ENCODE measurements at places on chromosomes 2 and 18.

DNA sequence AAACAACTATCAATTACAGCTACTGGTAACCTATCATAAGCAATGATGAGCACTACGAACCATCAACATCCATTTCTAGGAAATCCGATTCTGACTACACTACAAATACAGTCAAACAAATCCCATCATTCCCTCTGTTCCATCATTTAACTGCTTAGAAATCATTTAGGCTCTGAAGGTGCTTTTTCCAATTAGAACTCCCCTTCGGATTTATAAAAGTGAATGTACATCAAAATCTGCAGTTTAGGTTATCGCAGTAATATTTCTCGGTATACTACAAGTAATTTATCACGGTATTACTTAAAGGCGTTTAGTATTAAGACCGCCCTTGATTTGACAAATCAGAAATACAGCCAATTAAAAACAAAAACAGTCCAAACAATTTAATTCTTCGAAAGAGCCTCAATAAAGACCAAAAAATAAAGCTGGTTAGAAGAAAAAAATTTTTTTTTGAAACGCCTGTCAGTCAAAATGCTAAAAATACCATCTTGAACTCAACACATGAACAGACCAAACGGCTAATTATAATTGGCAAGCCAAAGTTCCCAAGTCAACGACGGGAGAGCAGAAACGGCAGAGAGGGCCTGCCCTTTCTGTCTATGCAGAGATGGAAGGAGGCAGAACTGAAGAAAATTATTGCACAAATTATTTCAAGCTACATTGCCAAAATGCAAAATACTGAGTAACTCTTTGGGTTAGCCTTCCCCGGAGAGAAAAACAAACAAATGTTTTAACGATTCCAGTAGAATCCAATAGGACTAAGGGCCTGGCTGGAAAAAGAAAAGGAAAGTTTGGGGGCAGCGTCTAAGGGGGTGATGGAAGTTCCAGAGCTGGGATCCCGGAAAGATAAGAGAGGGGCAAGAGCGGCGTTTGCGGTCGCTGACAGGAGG is 1.2 kb downstream of the VPS54 start:
- no peak for DNase-seq

GRCh38 chr18:63890950-63891304 is 3.4 kb downstream of the SERPINB2 start:
- DNase-seq: no peak

DNA sequence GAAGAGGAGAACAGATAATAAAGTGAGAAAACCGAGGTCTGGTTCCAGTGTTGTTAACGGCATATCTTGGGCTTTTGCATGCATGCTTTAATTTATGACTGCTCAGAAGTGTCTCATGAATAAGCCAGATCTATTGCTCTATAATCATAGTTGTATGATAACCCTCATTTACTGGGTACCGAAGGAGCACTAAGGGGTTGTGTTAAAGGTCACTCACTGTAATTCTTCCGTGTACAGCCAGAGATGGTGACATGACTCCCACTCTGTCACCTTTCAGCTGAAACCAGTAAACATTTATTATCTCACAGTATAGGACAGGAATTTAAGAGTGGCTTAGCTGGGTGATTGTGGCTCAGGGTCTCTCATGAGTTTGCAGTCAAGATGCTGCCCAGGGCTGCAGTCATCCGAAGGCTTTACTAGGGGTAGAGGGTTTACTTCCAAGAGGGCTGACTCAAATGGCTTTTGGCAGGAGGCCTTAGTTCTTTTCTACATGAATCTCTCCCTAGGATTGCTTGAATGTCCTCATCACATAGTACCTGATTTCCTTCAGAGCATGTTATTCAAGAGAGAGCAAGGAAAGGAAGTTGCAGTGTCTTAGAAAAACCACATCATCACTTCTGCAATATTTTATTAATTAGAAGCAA is 107.0 kb downstream of the NAB1 start:
- no peak for DNase-seq

DNA sequence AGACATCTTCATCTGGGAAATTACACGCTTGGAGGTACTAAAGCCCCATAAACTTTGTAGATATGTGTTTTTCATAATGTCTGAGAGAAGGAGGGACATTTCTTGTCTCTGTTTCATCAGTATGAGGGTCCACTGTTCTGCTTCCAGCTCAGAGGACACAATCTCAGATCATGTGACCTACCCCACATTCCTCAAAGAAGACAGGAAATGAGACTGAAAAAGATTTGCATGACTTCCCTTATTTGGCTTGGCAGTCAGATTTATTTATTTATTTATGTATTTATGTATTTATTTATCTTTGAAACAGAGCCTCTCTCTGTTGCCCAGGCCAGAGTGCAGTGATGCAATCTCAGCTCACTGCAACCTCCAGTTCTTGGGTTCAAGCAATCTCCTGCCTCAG is 463.7 kb upstream of the RGPD4 start:
- DNase-seq: no peak

GRCh38 chr2:138298120-138298814 is 203.3 kb upstream of the SPOPL start:
- no peak for DNase-seq

GRCh38 chr2:236158969-236159777 is 9.0 kb downstream of the GBX2 start:
- DNase-seq: no peak

GRCh38 chr2:176149481-176149938 is 1.8 kb upstream of the HOXD4 start:
- no peak for DNase-seq

- no peak for DNase-seq
Observed at GRCh38 chr2:132538331-132538855, 121.8 kb downstream of the GPR39 start.

GRCh38 chr2:131145040-131145439 is 39.9 kb downstream of the PLEKHB2 start:
- DNase-seq: no peak

DNA sequence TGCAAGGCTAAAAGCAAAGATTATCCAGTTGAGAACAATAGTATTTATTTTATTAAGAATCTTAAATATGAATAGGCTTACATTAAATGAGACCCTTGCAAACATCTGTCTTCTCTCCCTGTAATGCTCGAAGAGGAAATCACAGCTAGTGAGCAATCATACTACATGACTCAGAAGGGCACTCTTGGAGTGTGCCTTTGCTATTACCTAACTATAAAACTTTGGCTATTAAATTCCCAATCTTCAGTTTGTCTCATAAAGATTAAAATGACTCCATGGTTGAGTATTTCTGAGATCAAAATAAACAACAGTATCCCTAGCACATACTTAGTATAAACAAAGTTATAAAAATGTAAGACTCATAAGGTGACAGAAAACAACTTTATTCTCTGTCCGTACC is 296.9 kb downstream of the KCNJ3 start:
- no peak for DNase-seq

- DNase-seq: no peak
Observed at GRCh38 chr2:120762341-120763061, 26.8 kb downstream of the GLI2 start.

GRCh38 chr18:61950371-61950770 is 57.6 kb upstream of the RNF152 start:
- no peak for DNase-seq

GRCh38 chr2:118223511-118223991 is 135.3 kb downstream of the INSIG2 start:
- no peak for DNase-seq

DNA sequence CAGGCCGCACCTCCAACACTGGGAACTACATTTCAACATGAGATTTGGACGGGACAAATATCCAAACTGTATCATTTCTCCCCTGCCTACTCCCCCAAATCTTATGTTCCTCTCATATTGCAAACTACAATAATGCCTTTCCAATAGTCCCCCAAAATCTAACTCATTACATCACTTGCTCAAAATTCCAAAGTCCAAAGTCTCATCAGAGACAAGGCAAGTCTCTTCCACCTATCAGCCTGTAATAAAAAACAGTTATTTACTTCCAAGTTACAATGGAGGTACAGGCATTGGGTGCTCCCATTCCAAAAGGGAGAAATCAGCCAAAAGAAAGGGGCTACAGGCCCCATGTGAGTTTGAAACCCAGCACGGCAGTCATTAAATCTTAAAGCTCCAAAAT is 12.6 kb upstream of the UGT1A8 start:
- no peak for DNase-seq

- DNase-seq: no peak
Observed at GRCh38 chr2:164784376-164784775, 57.2 kb downstream of the COBLL1 start.

GRCh38 chr18:26460449-26461091 is 87.8 kb downstream of the KCTD1 start:
- no peak for DNase-seq

GRCh38 chr2:195319112-195319460 is 337.9 kb upstream of the SLC39A10 start:
- DNase-seq: no peak

DNA sequence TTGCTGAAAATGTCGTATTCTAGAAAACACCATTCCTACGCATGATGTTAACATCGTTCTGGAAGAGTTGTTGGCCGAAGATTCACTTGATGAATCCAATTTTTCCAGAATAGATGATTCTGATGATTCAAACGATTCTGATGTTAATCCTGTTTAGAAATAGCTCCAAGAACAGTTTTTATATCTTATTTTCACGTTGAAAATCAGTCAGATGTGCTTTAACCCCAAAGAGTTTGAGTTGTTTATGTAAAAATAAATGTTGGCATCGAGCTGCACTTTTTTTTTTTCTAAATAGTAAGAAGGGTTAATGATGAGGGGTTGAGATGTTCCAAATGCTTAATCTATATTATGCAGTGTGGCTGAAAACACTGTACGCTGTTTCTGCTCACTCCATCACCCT is 99.9 kb upstream of the LINC00305 start:
- no peak for DNase-seq

DNA sequence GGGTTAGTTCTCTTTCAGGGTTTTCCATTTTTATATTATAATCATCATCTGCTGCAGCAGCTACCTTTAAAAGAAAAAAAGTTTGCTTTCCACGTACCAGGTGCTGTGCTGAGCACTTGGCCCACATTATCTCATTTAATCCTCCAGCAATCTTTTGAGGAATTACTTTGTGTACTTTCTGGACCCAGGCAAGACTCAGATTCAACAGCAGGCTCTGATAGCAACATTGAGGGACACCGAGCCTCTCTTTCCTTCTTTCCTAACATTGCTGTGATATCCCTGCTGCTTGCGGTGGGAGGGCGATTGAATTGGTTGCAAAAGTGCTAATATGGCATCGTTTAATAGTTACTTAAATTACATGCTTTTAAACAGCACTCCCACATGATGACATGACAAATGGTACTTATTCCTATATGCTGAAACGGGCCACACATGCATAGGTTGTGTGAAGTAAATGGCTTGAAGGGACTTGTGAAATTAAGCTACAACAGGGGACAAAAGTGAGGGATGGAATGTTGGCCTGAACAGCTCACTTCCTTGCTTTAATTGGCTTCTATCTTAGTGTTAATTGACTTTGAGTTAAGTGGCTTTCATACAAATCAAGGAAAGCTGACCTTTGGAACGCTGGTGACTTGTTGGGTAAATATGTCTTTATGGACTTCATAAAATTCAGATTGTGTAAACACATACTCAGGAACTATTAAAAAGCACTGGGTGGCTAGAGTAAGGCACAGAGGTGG is 21.2 kb downstream of the SPRED2 start:
- DNase-seq: no peak

DNA sequence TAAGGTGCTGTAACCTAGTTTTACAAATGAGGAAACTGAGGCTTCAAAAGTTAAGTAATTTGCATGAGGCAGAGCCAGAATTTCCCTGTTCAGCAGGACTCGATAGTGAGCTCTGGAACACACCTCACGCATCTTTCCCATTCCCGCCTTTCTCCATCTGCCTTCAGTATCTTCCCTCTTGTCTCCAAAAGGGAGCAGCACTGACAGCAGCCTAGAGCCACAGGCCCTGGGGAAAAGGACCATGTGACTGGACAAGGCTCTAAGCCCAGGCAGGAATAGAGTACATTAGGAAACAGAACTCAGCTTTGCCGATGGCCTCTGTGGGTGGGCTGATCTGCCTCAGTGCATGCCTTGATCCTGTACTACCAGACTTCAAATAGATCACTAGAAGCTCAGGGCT is 21.5 kb downstream of the GPR155 start:
- DNase-seq: no peak

DNA sequence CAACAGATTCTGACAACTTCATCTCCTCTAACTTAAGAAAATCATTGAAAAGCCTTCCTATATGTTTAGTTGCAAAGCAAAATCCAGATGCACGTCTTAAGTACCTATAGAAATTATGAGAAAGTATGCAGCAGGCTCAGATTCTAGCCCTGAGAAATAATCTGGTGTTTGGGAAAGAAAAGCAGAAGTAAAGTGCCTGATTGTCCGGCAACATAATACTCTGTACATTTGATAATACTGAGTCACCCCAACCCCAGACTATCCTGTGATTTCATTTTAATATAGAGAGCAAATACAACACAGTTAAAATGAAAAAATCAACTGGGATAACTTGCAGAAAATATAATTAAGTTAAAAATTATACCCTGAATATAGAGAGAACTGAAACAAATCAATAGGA is 13.5 kb downstream of the RFX8 start:
- DNase-seq: no peak

- no peak for DNase-seq
Observed at GRCh38 chr2:123448801-123449200, 576.3 kb upstream of the CNTNAP5 start.

DNA sequence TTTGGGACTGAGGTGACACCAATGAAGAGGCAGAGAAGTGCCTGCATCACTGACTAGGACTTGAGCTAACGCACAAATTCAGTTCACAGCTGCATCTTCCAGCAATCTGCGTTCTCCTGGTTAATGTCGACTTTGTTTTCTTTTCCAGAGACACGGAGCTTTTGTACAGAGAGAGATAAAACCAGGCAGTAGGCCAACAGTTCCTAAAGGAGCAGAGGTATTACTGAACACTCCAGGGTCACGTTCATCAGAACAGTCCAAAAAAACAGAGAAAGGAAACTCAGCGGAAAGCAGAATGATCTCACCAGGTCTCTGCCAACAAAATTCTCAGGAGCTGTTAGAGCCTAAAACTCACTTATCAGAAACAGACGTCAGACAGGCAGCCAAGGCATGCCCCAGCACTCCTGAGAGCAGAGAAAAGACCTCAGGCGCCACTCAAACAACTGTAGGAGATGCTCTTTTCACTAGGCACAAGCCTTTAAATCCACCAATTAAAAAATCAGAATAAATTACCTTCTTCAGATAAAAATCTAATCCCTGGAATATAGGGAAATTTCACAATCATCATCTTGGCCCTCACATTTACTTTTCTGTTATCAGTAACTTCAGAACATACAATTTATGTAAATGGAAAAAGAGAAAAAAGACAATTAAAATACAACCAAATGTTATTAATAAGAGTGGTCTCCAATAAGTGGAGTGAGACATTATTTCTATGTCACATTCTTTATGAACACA is 95.9 kb upstream of the SPTBN1 start:
- DNase-seq: no peak

GRCh38 chr2:55361465-55362189 is 58.0 kb downstream of the CCDC88A start:
- no peak for DNase-seq

GRCh38 chr18:75072672-75073371 is 136.1 kb downstream of the PTGR3 start:
- no peak for DNase-seq

DNA sequence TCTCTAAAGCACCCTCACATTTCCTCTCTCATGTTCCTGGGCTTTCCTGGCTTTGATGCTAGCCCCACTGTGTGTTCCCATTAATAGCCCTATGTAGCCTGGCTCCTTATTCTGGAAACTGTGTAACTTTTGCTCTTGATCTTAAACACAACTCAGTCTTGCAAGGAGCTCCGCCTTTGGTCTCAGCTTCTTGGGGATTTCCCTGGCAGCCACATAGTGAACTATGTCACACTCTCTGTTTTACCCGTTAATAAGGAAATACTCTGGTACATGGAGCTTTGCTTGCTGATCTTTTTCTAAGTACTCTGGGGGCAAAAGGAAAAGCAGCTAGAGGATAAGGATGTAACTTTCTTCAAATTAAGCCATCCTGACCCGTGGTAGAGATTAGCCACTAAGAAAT is 259.3 kb downstream of the NEDD4L start:
- DNase-seq: no peak

All from stimulated activated CD8-positive, alpha-beta memory T cell treated with anti-CD3 and anti-CD28 coated beads, Interleukin-7, amount 100 ng/mL, for 1 hour (primary cell).